ENCODE measurements at places on chromosomes 12 and 14. TPM values are rescaled to one million over a fixed set of nuclear protein-coding genes. Genes with fewer than 3 reads are reported as not detected.

- H3K27ac ChIP-seq, result no peak overlapping the region
- H3K27me3 ChIP-seq, result no peaks in the 10 kb centered on the region
- DNase-seq, result no peak
- H3K4me1 ChIP-seq, result peaks cover 29% of the 10 kb centered on the region
- no peak overlapping the region for H3K4me3 ChIP-seq
These were observed 86.5 kb upstream of the SLC38A2 start for GRCh38 chr12:46459111-46459510.

DNA sequence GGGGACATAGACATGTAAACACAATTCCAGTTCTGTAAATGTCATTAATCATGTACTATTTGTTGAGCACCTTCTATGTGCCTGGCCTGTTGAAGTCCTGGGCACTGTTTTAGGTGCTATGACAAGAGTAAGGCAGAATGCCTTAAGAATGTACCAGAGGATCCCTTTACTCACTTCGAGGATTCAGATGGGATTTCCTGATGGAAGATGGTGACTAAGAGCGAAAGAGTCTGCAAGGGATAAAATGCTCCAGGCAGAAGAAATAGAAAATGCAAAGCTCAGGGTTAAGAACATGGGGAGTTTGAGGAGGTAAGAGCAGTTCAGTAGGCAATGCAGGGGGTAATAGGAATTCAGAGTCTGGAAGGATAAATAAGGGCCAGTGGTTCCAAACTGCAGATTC is 671.3 kb upstream of the TBX3 start:
- no peak overlapping the region for H3K4me3 ChIP-seq
- H3K27ac ChIP-seq, result peak overlapping the region; percentile 92
- no peaks in the 10 kb centered on the region for H3K4me1 ChIP-seq
- H3K27me3 ChIP-seq, result no peaks in the 10 kb centered on the region
- DNase-seq, result no peak

GRCh38 chr14:80570930-80571298 is 359.6 kb upstream of the DIO2 start:
- no peaks in the 10 kb centered on the region for H3K27me3 ChIP-seq
- H3K4me1 ChIP-seq, result no peaks in the 10 kb centered on the region
- no peaks in the 10 kb centered on the region for H3K36me3 ChIP-seq
- no peak overlapping the region for H3K4me3 ChIP-seq
- no peak for DNase-seq

GRCh38 chr12:120257041-120257821 is 8.3 kb downstream of the PXN start:
- peaks cover 12% of the 10 kb centered on the region for H3K4me1 ChIP-seq
- peaks cover 2% of the 10 kb centered on the region for H3K36me3 ChIP-seq
- H3K27me3 ChIP-seq, result no peaks in the 10 kb centered on the region
- peak; percentile 54 for DNase-seq
- no peak overlapping the region for H3K4me3 ChIP-seq

- DNase-seq, result no peak
- no peaks in the 10 kb centered on the region for H3K4me1 ChIP-seq
- H3K27me3 ChIP-seq, result no peaks in the 10 kb centered on the region
- no peak overlapping the region for H3K27ac ChIP-seq
These were observed 81.0 kb upstream of the PLEKHG7 start for GRCh38 chr12:92621833-92622232.

GRCh38 chr12:19847294-19848059 is 408.2 kb downstream of the AEBP2 start:
- no peaks in the 10 kb centered on the region for H3K27me3 ChIP-seq
- no peak overlapping the region for H3K4me3 ChIP-seq
- peak overlapping the region; percentile 21 for H3K27ac ChIP-seq
- peaks cover 6% of the 10 kb centered on the region for H3K4me1 ChIP-seq

DNA sequence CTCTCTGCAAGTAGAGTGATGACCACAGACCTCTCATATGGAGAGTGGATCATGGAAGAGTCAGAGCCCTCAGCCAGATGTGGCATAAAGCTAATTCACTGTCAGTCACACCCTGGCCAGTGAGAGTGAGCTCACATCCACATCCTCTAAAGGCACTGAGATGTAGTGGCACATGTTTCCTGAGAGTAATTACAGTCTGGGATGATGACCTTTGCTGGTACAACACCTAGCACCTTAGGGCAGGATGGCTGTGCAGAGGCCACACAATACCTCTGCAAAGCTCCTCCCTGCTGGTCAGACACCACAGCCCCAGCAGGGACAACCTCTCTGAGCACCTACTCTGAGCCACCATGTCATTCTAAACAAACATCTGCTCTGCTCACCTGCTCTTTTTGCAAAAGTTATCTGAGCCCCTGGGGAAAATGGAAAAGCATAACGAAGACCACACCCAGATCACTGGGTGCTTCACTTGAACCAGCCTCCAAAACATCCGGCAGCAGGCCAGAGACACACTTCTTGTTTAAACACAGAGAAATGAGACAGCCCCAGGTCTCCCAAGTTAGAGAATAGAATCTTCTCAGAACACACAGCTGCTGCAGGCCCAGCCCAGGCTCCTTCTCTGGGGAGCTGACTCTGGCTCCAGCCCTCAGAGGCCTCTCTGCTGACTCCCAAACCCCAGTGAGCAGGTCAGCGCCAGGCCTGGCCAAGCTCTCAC is 30.3 kb downstream of the PITPNM2 start:
- peaks cover 7% of the 10 kb centered on the region for H3K4me1 ChIP-seq
- no peak overlapping the region for H3K4me3 ChIP-seq
- H3K36me3 ChIP-seq, result no peaks in the 10 kb centered on the region
- no peak for DNase-seq
- no peak overlapping the region for H3K27ac ChIP-seq

GRCh38 chr12:24560831-24561271 is 388.1 kb downstream of the BCAT1 start:
- H3K27me3 ChIP-seq, result peaks cover 6% of the 10 kb centered on the region
- H3K4me3 ChIP-seq, result peak overlapping the region; percentile 65
- DNase-seq, result peak; percentile 17
- H3K4me1 ChIP-seq, result peaks cover 11% of the 10 kb centered on the region

DNA sequence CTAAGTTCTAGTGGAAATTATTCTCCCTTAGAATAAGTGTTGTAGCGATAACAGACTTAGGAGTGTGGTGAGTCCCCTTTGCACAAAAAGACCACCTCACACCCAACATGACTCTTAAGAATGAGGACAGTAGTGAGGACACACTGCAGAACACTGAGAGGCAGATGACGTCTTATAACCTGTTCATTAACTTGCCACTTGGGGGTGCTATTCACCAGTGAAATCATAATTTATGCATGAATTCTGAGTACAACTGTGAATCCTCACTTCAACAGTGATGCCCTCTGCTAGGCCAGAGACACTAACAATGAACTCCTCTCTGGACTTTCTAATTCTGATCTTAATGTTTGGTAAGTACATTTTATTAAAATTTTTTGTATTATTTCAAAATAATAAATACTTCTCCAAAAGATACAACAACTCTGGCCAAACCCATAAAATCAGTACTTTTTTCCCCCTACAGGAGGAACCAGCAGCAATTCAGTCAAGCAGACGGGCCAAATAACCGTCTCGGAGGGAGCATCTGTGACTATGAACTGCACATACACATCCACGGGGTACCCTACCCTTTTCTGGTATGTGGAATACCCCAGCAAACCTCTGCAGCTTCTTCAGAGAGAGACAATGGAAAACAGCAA is 274.7 kb downstream of the DAD1 start:
- no peaks in the 10 kb centered on the region for H3K36me3 ChIP-seq
- H3K27me3 ChIP-seq, result peaks cover 4% of the 10 kb centered on the region
- peak; percentile 43 for DNase-seq
- H3K27ac ChIP-seq, result no peak overlapping the region

DNA sequence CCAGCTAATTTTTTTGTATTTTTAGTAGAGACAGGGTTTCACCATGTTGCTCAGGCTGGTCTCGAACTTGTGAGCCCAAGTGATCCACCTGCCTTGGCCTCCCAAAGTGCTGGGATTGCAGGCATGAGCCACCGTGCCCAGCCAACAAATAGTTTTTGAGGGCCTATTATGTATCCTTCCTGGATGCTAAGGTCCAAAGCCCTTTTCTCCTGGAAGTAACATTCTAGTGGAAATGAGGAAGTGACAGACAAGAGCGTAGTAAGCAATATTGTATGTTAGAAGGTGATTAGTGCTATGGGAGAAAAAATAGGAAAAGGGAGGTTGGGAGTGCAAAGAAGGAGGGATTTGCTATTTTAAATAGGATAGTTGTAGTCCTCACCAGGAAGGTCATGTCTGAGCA is 9.0 kb upstream of the CGRRF1 start:
- H3K4me1 ChIP-seq, result no peaks in the 10 kb centered on the region
- H3K36me3 ChIP-seq, result no peaks in the 10 kb centered on the region
- no peak overlapping the region for H3K27ac ChIP-seq
- H3K4me3 ChIP-seq, result no peak overlapping the region
- DNase-seq, result no peak
- H3K27me3 ChIP-seq, result no peaks in the 10 kb centered on the region

GRCh38 chr14:68671909-68672308 is 121.0 kb downstream of the ZFP36L1 start:
- H3K4me1 ChIP-seq, result peaks cover 10% of the 10 kb centered on the region
- H3K27ac ChIP-seq, result no peak overlapping the region
- no peak for DNase-seq
- H3K27me3 ChIP-seq, result no peaks in the 10 kb centered on the region

DNA sequence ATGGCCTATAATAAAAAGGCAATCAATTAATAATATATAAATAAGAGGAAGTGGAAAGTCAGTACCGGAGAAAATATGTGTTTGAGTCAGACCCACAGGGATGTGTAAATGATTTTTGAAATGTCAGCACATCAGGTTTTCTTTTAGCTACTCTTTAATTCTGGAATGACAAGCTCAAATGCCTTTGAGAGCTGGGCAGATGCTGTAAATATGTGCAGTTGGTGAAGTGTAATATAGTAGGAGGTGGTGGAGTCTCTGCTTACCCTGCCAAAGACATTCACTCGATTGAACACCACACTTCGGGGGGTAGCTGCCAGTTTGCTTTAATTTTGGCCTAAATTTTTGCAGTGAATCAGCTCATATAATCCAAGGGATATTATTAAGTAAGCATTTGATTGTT is 93.0 kb downstream of the PLEKHA5 start:
- peaks cover 14% of the 10 kb centered on the region for H3K4me1 ChIP-seq
- H3K27me3 ChIP-seq, result no peaks in the 10 kb centered on the region
- no peak overlapping the region for H3K4me3 ChIP-seq
- no peaks in the 10 kb centered on the region for H3K36me3 ChIP-seq

- H3K27ac ChIP-seq, result no peak overlapping the region
- no peaks in the 10 kb centered on the region for H3K4me1 ChIP-seq
- no peaks in the 10 kb centered on the region for H3K27me3 ChIP-seq
- H3K36me3 ChIP-seq, result no peaks in the 10 kb centered on the region
- no peak for DNase-seq
These were observed 551.1 kb upstream of the LRFN5 start for GRCh38 chr14:41055589-41055988.

DNA sequence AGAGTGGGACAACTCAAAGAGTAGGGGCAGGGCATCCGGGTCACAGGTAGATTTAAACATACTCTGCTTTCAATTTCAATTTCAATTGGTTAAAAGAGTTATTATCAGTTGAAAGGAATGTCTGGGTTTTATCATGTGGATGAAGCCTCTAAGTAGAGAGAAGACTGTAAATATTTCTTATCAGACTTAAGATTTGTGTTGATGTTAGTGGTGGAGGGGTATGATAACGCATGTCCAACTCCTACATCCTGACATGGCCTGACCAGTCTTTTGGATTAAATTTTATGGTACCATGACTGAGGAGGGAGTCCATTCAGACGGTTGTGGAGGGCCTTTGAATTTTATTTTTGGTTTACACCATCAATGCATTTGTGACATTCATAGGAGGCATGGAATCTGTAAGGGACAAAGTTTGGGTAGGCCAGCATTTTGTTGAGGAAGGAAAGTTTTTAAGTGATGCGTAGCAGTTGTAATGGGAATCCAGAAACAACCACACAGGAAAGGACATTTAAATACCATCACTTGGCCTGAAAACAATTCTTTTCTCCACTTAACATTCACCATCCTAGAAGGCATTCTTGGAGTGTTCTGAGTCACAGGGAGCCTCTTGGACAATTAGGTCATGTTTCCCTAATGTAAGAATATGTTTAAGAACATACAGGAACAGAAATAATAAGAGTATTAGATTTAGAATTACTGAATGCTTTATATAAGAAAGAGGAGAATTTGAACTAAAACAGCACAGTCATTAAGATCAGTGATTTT is 371.9 kb downstream of the ATP23 start:
- H3K27me3 ChIP-seq, result no peaks in the 10 kb centered on the region
- no peak overlapping the region for H3K4me3 ChIP-seq
- no peak for DNase-seq
- H3K4me1 ChIP-seq, result peaks cover 19% of the 10 kb centered on the region

- no peaks in the 10 kb centered on the region for H3K36me3 ChIP-seq
- H3K27ac ChIP-seq, result peak overlapping the region; percentile 17
- H3K27me3 ChIP-seq, result no peaks in the 10 kb centered on the region
- no peak overlapping the region for H3K4me3 ChIP-seq
- H3K4me1 ChIP-seq, result no peaks in the 10 kb centered on the region
These were observed 630.0 kb upstream of the TBX3 start for GRCh38 chr12:115313929-115314328.

GRCh38 chr12:47276621-47277309 is 197.0 kb upstream of the AMIGO2 start:
- H3K4me1 ChIP-seq, result peaks cover 16% of the 10 kb centered on the region
- H3K36me3 ChIP-seq, result no peaks in the 10 kb centered on the region
- no peaks in the 10 kb centered on the region for H3K27me3 ChIP-seq
- H3K4me3 ChIP-seq, result no peak overlapping the region
- no peak overlapping the region for H3K27ac ChIP-seq

DNA sequence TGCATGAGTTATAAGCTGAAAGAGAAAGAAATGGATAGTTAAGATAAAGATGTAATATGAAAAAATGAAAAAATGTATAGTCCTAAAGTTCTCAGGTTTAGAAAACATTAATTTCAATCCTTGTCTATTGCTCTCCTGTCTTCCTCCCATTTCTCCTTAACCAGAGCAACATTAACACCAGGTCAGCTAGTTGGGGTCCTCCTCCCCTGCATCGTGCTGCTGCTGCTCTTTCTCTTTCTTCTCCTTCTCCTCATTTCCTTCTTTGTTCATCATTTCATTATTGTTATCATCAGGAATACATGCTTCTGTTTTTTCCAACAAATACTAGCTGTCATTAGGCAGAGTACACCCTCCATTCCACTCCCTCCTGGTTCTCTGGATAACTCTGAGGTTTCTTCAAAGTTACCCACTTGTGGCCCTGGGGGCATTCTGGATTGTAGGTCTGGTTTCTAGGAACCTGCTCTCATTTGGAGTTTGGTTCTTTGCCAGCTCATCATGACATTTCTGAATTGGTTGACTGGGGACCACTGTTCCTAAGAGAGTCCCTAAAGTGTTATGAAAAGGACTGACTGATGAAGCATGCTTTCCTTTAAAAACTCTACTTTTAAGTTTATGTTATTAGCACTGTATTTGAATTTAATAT is 17.0 kb downstream of the ACSS3 start:
- no peaks in the 10 kb centered on the region for H3K36me3 ChIP-seq
- no peak for DNase-seq
- no peaks in the 10 kb centered on the region for H3K27me3 ChIP-seq
- no peak overlapping the region for H3K27ac ChIP-seq
- no peak overlapping the region for H3K4me3 ChIP-seq

GRCh38 chr14:74616507-74616906 is 4.5 kb upstream of the LTBP2 start:
- peak overlapping the region; percentile 17 for H3K4me3 ChIP-seq
- H3K27me3 ChIP-seq, result no peaks in the 10 kb centered on the region
- peak overlapping the region; percentile 78 for H3K27ac ChIP-seq
- DNase-seq, result no peak
- H3K36me3 ChIP-seq, result no peaks in the 10 kb centered on the region
- H3K4me1 ChIP-seq, result peaks cover 64% of the 10 kb centered on the region

GRCh38 chr14:53515276-53515675 is 362.2 kb upstream of the DDHD1 start:
- no peak for DNase-seq
- H3K36me3 ChIP-seq, result no peaks in the 10 kb centered on the region
- no peaks in the 10 kb centered on the region for H3K4me1 ChIP-seq

The CDCA3 gene
- 34.0 TPM for polyA plus RNA-seq

The ASIC1 gene
- 28.4 TPM for polyA plus RNA-seq

The DYRK4 gene
- polyA plus RNA-seq, result 42.7 TPM

The PLBD1 gene
- polyA plus RNA-seq, result 0.10 TPM

The PRH2 gene
- polyA plus RNA-seq, result not detected

The FGD6 gene
- 3.8 TPM for polyA plus RNA-seq

The MMP19 gene
- polyA plus RNA-seq, result 5.7 TPM

Measured in SK-N-SH (cell line).